ENCODE measurements at places on chromosomes 2 and 18.

- no peak for DNase-seq
Measured at GRCh38 chr2:226420646-226421045, 379.0 kb downstream of the IRS1 start.

GRCh38 chr2:225820826-225821225 is 421.3 kb downstream of the NYAP2 start:
- no peak for DNase-seq

- no peak for DNase-seq
Measured at GRCh38 chr2:39593439-39594393, 72.0 kb upstream of the TMEM178A start.

DNA sequence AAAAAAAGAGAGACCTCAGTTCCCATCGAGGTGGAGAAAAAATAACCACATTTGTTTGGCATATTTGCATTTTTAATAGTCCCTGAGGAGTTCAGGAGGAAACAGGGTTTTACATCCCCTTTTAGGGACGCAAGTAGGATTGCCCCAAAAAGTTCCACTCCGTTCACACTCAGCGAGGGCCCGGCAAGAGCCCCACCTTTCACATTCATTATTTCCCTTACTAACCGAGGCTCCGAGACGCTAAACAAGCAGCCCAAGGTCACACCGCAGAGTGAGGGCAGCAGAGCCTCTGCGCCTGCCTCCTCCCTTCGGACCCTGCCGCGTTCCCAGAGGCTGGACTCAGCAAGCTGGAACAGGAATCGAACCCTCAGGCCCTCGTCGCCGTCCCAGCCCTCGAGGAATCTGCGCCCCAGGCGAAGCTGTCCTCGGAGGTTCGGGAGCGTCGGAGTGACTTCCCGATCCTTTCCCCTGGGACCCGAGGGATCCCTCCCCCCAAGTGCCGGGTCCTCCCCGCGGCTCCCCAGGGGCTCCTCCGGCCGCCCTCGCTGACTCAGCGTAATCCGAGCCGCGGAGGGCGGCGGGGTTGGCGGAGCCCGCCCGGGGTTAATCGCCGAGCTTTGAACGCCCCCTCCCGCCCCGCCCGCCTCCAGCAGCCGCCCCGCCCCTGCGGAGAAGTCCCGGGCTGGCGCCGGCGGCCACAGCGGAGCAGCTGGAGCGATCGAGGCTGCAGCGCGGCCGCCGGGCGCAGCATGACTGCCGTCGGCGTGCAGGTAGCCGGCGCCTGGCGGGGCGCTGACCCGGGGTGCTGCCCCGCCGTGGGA is at the start of gene TMEM37:
Gene TMEM37, plus strand, starts transcription at position 700 of the 821 bp plus-strand sequence. Its CDS starts 50 bp downstream, at position 750.
- no peak for DNase-seq

DNA sequence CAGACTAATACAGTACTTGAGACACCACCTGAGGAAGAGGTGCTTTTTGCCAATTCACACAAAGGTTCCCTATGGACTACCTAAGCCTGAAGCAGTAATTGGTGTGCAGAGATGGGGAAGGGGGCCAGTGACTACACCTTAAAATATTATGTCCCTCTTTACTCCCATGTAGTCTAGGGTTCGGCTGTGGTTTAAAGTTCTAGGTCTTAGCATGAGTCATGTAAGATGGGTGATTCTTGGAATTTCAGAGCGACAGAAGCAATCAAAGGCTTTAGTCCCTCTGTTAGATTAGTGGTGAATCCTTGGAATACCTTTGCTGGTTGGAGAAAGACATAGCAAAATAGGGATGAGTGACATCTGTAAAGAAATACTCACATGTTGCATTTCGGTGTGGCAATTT is 14.3 kb upstream of the CCDC85A start:
- DNase-seq = no peak

DNA sequence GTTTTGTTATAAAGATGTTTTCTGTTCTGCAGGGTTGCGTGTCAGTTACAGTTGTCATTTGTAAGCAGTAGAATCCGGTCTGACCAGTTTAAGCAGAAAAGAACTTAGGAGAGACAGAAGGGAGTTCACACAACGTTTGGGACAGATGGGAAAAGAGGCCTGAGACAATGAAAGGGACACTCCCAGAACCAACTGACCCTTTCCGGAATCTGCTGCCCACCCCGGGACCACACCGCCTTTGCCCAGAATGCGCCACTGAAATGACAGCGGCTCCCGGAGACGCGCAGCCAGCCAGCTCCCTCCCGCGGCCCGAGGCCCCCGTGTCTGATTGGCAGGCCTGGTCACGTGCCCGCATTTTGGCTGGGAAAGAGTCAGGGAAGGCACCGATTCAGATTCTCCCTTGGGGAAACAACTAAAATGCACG is 244.6 kb downstream of the BCL2 start:
- peak; percentile 35 for DNase-seq
